ENCODE measurements at places on chromosomes 11 and 22. TPM values are rescaled to one million over a fixed set of nuclear protein-coding genes. Genes with fewer than 3 reads are reported as not detected.

- peak; percentile 64 for DNase-seq
Observed at GRCh38 chr11:93740031-93740729, 1.1 kb downstream of the TAF1D start.

DNA sequence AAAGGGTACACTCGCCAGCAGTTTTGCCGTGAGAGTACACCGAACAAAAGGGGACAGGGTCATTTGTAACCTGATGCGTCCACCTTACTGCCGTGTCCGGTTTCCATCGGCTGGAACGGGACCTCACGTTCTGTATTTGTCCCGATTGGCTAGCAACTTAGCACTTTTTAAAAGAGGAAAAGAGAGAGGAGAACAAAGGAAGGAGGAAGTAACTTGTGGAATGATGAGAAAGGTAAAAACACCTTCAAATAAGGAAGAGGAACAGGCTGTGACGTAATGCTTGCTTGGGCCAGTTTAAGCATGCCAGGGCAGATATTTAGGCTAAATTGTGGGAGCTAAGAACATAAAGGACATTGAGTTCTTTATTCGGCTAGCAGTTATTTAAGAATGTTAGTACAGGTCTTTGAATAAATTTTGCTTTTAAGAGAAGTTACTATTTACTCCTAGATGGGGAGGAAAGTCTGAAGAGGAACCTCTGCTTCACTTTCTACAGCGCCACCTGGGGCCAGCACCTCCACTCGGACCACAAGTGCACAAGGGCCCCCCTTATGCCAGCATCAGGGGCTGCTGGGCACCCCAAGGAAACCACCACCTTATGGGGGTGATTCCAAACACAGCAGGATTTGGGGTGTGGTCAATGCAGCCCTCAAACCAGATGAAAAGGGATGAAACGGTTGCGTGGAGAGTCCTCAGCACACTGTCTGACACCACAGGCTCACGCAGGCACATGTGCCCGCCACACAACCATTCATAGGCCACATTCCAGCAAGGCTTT, 5.8 kb downstream of the ARSA start:
- DNase-seq = peak; percentile 34

- DNase-seq = no peak
Observed at GRCh38 chr11:17021511-17021910, 7.3 kb upstream of the PLEKHA7 start.

GRCh38 chr11:8285228-8285627, 21.6 kb upstream of the LMO1 start:
- DNase-seq = no peak

GRCh38 chr22:29719899-29720645, at the start of gene CABP7:
CABP7 (plus strand) TSS chr22:29720003; CDS start chr22:29720425, 422 bp downstream.
- DNase-seq = no peak

DNA sequence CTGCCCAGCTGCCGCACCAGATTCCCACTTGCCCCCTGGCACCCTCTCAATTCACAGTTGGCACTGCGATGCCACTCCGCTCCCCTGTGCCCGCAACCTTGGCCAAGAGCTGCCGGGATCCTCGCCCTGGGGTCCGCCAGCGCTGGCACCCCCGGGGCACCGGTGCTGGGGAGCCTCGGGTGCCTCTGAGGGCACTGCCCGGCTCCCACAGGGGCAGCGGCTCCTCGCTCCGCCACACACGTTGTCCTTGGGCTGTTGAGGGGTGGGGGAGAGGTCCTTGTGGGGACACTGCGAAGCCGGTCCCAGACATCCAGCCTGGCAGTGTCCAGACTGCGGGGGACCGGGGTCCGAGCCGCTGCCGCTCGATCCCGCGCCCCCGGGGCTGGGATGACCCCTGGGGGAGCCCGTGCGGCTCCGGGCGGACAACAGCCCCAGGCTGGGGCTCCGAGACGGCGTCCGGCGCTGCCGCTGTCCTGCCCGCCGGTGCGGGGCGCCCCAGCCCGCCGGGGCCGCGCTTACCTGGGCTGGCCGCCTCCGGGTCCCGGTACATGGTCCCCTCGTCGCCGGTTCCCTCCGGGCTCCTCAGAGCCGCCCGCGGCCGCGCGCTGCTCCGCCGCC, 496 bp downstream of the SYT7 start:
- peak; percentile 49 for DNase-seq

- no peak for DNase-seq
Observed at GRCh38 chr11:46733234-46733633, 14.2 kb downstream of the F2 start.

DNA sequence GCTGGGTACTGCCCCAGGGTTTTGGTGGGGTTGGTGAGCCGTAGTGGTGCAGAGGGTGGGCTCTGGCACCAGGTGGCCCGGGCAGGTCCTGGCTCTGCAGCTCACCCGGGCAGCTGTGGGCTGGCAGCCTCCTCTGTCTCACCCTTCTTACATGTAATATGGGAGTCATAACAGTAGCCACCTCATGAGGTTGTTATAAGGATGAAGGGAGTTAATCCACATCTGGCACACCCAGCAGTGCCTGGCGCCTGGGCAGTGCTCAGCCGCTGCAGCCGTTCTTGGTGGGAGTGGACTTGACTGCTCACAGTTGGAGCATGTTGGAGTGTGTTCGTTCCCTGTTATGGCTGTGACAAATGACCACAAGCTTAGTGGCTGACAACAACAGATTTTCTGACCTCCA, 28.7 kb downstream of the IGHMBP2 start:
- DNase-seq = no peak

- DNase-seq = no peak
Observed at GRCh38 chr11:93490996-93491618, 52.1 kb downstream of the SMCO4 start.

- DNase-seq = peak; percentile 6
Observed at GRCh38 chr11:94740083-94741021, 27.8 kb upstream of the AMOTL1 start.

- DNase-seq = no peak
Observed at GRCh38 chr11:61474013-61474643, 34.4 kb upstream of the LRRC10B start.

- no peak for DNase-seq
Observed at GRCh38 chr11:76631566-76632308, 38.8 kb downstream of the LRRC32 start.

DNA sequence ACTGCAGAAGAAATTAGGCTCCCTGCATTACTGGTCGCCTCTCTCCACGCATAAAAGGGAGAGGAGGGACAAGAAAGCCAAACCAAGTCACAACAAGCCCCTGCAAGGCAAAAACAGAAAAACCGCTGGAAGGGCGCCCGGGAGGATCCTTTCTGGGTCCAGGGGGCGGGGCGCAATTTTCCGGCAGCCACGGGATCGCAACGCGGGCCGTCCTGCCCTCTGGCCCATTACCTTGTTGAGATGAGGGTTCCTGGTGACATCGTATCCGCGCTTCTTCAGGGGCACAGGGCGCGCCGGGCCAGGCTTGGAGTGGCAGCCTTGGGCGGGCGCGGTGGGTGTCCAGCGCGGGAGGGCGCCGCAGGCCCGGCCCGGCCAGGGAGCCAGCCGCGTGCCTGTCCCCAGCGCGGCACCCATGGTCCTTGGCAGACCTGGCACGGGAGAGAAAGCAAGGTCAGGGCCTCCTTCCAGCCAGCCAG, 847 bp downstream of the ME3 start:
- DNase-seq = no peak

DNA sequence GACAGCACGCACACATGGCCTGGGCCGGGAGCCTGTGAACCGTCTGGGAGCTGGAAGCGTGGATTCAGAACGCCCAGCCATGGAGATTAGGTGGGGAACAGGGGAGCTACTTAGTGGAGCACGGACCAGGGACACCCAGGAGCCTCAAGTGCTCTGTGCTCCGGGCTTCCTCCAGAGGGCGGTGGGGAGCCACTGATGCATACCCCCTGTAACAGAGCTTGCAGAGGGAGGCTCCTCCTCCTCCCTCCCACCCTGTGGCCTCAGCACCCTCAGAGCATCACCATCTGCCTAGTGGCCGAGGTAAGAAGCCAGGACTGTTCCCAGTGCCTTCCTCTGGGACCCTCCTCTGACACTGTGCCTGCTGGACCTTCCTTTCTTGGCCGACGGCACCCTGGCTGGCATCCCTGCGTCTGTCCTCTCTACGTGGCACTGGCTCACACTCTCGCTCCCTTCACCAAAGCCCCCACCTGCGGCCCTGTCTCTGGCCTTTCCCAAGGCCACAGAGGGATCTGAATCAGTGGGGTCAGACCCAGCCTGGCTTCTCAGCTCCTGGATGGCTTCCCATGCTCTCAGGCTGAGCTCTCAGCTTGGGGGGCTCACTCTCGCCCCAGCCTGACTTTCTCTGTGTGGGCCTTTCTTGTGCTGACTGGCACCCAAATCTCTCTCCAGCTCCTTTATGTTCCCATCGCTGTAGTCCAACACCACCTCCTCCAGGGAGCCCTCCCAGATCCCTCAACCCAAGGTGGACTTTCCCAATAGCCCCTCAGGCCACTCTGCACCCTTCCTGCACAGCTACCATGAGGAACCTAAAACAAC, 780.9 kb downstream of the BRD1 start:
- DNase-seq = peak; percentile 5

DNA sequence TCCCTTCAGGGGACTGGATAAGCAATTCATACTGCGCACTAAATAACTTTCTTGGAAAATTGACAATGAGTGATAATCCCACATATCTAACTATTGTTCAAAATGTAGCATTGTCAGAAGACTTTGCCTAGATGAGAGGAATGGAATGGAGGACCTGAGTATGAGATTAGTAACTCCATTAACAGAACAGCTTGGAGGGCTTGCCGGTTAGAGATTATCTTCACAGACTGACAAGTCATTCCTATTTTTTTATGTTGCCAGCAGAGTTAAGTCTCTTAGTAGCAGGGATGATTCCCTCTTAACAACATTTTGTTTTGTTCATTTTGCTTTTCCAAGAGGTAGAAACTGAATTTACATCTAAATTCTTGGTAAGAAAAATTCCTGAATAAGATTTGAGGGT, 7.1 kb upstream of the BACE1-AS start:
- no peak for DNase-seq

DNA sequence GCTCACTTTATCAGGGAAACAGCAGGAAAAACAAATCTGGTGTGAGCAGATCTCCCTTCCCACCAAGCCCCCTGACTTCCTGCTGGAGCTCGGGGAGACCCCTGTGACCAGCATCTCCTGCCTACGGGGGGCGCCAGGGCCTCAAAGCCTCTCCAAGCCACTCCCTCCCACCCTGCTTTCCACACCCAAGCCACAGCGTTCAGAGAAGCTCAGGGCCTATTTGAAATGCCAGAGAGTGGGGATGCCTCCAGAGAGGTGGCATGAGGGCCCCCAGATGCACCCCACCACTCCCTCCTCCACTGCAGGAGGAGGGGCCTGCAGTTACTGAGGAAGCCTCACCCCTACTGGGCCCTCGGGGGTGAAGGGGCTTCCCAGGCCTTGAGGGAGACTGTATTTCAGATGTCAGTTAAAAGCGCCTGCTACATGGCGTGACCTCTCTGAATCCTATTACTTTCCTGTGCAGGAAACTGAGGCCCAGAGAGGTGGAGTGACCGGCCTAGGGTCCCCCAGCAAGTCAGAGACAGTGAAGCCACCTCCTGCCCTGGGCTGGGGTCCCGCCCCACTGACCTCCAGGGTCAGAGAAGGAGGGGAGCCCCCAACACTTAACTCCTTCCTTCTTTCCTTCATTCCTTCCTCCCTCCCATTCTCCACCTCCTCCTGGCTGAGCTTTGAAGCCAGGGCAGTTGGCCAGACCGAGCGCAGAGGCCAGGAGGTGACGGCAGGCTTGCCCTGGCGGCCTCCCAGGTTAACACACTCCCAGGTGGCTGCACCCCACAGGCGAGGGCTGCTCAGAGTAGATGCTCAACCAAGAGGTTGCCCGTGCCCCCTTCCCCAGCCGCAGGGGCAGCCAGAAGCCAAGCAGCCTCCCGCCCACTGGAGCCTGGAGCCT, 6.0 kb upstream of the CDKN1C start:
- no peak for DNase-seq

DNA sequence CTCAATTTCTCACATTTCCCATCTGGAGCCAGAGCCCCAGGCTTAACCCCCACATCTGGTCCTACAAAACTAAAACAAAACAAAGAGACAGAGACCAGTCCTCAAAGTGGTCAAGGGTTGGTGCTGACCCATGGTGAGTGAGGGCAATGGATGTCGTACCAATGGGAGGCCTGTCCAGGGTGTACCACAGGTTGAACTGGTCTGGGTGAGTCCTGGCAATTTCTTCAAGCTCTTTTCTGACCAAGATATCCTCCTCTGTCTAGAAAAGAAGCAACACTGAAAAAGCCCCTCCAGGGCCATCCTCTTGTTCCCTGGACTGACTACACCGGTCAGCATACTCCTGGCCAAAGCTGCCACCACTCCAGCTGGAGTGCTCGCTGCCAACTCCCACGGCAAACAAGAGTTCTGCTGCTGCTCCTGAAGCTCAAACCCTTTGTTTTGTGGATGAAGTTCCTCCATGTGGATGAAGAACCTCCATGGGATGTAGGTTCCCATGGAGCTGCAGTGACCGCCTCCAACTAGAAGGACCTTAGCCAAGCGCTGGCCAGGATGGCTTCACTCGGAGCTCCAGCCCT, 6.9 kb downstream of the CYB5R2 start:
- DNase-seq = no peak

The FRMD8 gene
- 51.9 TPM for total RNA-seq

The CNTN5 gene
- not detected for total RNA-seq

The SLC22A6 gene
- not detected for total RNA-seq

The PHETA2 gene
- 1.3 TPM for total RNA-seq

The OR51B2 gene
- not detected for total RNA-seq

The SMC1B gene
- not detected for total RNA-seq

The CALCB gene
- 1.3 TPM for total RNA-seq
